Dorsolateral prefrontal cortex (tissue), 122 donors: ENCODE measurements at places on chromosomes 2 and 18. TPM values are rescaled to one million over a fixed set of nuclear protein-coding genes. Genes with fewer than 3 reads are reported as not detected.

Gene TACR1
- 1.4 TPM for total RNA-seq

GRCh38 chr2:220320326-220320725 is 692.9 kb downstream of the SLC4A3 start:
- DNase-seq = no peak

DNA sequence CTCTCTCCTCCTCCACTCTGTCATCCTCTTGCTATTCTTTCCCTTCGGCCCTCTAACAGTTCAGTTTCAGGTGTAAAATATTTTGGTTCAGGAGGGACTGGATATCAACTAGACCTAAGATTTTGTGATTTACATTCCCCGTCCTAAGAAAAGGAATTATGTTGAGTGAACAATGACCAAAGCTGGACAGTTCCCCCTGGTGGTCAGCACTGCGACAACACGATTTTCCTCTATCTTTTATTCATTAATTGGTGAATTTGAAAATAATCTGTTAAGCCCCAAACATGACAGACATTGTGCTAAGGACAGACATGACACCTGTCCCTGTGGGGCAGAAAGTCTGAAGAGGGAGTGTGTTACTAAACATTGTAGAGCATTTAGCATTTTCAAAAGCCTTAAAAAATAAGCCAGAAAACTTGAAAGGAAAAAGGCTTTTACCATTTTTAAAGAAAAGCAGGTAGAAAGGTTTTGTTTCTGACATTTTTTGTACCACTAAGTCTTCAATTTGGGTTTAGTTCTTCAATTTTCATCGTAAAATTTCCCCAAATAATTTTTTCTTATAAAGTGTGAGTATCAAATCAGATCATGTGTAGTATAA is 28.4 kb upstream of the GTF2A1L start:
- peak; percentile 55 for DNase-seq

Gene ITPRIPL1
- 3.1 TPM for total RNA-seq

- no peak for DNase-seq
These were observed 261.2 kb downstream of the SPAG16 start for GRCh38 chr2:213545481-213545880.

DNA sequence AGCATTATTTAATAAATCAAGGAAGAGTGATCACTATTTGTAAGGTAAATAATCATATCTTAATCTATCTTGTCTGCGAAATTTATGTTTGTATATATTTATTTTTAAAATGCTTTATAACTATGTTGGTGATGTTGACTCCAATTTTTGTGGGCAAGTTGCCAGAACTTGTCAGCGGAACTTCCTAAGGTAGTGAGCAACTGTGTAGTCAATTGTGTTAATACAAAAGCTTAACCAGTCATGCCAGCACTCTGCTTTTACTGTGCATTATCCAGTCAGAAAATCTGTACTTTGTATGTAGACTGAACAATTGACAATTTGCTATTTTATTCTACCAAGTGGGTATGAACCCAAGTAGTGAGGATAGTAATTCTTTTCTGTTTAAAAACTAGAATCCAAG is 61.9 kb upstream of the RND3 start:
- DNase-seq = no peak

DNA sequence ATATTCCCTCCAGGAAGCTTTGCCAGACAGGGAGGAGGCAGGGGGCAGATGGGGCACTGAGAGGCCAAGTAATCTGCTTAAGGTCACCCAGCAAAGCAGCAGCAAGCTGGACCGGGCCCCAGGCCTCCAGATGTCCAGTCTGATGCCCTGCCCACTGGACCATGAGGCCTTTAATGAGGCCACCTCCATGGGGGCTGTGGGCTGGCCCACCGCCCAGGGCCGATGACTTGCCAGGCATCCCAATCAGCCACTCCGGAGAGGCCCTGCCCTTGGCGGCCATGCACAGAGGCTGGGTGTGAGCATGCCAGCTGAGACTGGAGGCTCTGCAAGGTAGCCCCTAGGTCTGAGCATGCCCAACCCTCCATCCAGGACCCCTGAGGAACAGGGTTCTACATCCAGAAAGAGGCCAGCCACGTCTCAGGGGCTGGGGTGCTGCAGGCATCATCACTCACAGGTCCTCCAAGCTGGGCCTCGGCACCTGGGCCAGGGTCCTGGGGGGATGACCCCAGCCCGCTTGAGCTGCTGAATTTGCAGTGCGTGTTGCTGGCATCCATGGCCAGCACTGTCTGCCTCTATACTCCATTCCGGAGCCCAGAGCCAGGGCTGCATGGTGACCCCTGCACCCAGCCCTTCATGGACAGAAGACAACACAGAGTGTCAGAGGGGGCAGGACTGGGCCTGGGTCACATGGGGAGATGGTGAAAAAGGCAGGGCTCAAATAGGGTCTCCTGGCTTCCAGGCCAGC is 164.2 kb downstream of the INHBB start:
- DNase-seq = no peak

GRCh38 chr2:206125901-206126300 is 33.3 kb downstream of the NDUFS1 start:
- DNase-seq = no peak

Gene DSC1
- total RNA-seq = 1.1 TPM

DNA sequence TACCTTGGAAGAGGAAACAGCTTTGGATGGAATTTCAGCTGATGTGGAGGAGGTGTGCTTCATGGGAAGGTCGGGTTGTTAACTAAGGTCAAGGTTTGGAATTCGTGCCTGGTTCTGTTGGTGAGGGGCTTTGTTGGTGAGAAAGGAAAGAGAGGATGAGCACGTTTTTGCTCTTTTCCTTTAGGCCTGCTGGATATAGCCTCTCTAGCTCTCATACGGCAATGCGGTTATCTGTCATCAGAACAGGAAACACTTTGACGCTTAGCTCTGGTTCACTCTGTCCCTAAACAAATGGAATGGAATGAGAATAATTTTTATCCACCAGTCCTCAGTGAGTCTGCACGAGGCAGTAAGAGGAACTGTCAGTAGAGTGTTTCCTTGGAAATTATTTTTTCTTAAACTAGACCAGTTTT is 169.7 kb upstream of the NOSTRIN start:
- DNase-seq = no peak

- DNase-seq = no peak
These were observed 42.5 kb upstream of the LCLAT1 start for GRCh38 chr2:30404319-30405259.

- no peak for DNase-seq
These were observed 7.4 kb downstream of the PTGR3 start for GRCh38 chr18:75201282-75202270.
